NCI-H460 (cell line): ENCODE measurements at places on chromosomes 7 and 10. TPM values are rescaled to one million over a fixed set of nuclear protein-coding genes. Genes with fewer than 3 reads are reported as not detected.

SPDYE16 gene
- not detected in 2 replicates for total RNA-seq

PON3 gene
- total RNA-seq: 0.77 and 0.98 TPM in 2 replicates

SLC18A3 gene
- total RNA-seq: not detected in 2 replicates

GRCh38 chr7:132249256-132249971 is 326.9 kb downstream of the PLXNA4 start:
- no peak for DNase-seq

DNA sequence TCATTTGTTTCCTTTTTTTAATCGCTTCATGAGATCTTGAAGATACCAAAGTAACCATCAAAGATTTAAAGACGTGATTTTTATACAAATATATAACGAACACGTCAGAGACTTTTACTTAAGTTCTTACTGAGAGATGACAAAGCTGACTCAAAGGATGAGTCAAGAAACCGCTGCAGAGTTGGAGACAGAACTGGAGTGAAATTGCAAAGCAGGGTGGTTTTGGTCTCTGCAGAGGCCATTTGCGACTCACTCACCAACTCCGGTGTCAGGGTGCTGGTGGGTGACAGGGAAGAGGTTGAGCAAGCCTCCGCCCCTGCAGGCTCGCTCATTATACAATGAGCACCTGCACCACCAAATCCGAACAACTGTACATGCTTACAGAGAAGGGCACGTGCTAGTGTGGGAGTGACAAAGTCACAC is 75.2 kb downstream of the DNAJB6 start:
- no peak for DNase-seq

DNA sequence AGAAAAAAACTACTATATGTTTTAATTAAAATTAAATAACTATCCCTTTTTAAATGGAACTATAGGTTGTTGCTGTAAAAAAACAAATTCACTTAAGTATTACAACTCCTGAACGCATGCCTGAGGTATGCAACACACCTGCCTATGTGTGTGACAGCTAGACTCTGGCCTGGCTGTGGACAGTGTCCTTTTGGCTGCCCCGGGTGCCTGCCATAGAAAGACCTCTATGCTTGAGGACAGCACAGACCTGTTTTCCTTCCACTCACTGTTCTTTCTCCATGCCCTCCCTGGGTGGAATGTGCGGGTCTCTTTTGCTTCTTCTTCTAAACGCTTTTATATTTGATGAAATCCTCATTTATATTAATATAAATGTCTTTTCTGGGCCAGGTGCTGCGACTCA is 6.5 kb upstream of the PPIA start:
- no peak for DNase-seq

DNA sequence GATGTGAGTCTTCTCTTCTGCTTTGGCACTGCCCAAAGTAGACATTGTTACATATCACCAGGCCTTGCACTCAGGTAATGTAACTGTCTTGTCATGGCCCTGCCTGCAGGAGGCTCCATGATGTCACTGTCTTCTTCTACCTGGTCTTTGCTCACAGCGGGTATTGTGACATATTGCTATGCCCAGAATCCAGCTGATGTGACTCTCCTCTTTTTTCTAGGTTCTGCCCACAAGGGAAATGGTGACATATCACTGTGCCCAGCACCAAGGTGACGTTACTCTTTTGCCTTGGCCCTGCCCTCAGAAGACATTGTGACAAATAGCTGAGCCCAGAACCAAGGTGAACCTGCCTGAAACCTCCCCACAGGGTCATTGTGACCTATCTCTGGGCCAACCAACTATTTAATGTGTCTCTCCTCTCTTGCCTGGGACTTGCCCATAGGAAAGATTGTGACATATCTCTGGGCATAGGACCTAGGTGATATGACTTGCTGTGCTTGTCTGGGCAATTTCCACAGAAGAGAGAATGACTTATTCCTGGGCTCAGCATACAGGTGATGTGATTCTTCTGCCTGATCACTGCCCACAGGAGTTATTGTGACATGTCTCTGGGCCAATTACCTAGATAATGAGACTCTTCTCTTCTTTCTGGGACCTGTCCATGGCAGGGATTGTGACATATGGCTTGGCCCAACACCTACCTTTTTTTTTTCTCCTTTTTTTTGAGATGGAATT is 26.5 kb upstream of the ZNF107 start:
- DNase-seq: no peak

DNA sequence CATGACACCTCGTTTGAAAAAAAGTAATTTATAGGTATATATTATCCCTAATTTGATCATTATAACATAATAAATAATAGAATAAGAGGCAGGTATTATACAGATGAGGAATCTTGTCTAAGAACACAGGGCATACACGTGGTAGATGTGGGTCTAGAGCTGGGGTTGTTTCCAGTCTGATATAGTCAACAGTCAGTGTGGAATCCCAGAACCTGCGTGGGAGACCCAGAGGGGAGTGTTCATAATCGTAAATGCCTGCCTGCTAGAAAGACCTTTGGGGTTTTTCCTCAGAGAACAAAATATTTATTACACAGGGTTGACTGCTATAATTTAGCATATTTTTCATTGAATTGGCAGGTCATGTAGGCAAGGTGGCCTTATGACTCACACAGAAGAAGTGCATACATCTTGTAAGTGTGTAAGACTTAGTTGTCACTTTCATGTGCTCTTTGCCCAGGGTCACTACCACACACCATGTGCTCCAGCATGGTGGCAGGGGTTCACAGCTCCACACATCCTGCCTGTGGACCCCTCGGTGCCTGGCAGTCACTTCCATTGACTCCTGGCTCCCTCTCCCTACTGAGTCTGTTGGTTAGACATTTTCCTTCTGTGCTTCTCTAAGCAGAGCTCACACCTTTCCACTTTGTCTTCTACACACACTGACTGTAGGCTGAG is 94.9 kb upstream of the IKZF1 start:
- DNase-seq: no peak

DNA sequence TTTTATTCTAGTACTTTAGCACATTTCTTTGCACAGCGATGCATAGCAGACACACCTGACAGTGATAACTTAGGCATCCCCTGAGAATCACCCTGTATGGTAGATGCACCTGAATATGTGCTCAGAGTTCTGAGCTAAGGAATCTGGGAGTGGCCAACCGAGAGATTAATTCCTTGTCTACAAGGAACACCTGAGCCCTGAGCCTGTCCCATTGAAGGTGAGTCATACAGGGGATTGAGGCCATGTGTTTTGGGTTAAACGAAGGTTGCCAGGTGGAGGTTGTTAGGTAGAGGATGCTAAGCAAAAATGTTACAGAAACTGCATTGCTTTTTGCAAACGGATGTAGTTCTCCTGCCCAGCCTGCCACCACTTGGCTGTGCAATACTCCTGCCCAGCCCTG is 128.9 kb downstream of the AMPH start:
- DNase-seq: no peak

DNA sequence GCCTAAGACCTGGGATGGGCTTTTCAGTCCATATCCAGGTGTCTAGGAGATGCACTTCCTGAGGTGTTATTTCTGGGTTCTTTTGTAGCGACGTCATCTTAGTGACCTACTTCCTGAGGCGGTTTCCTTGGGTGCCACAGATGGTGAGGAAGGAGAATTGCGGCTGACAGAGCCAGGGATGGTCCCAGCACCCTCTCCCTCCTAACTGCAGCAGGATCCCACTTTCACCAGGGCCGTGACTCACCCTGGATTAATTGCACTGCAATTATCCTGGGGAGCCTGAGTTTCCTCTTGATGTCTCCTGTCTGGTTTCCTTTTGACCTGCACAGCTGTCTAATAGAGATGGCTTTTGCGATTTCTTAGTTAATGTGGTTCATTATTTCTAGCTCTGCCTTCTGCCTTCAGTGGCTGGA is 271.7 kb downstream of the TCF7L2 start:
- no peak for DNase-seq

DNA sequence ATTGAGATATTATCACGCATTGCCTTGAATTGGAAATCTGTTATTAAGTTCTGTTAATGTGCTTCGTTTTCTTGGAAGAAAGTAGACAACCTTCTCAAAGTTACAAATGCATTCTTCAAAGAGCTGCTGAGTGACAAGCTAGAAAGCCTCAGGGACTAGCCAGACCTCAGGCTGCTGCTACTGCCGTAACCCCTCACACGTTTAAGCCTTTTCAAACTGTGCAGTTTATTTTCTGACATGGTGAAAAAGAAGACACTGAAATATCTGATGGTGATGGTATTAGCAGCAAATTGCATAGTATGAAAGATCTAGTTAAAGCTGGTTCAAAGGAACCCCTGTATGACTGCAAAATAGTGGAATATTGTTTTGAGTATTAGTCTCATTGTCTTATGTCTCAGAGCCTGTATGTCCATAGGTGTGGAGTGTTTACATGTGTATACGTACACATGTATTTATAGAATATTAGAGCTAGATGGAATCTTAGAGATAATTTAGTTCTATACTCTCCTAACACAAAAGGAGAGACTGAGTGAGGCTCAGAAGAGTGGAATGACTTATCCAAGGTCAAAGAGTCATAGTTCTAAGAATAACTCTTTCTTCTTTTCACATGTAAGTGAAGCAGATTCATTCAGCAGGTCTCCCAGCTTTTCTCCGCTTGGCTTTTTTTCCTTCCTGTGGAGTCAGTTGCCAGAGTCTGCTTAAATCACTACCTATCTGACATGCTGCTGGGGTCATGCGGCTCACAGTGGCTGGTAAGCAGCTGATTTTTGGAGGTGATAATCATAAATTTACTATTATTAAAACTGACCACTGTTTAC is 431.9 kb downstream of the PLXDC2 start:
- DNase-seq: no peak
